ENCODE measurements at places on chromosomes 1 and 21.
A peak's percentile ranks its signal among the peaks of the same experiment; 100 is the strongest.

GRCh38 chr1:145887631-145888030 is 2.0 kb upstream of the ANKRD35 start:
- DNase-seq = no peak

- no peak for DNase-seq
These were observed 33.7 kb downstream of the GNB1 start for GRCh38 chr1:1857096-1857703.

- no peak for DNase-seq
These were observed 115.2 kb downstream of the NPHP4 start for GRCh38 chr1:5877001-5877400.

DNA sequence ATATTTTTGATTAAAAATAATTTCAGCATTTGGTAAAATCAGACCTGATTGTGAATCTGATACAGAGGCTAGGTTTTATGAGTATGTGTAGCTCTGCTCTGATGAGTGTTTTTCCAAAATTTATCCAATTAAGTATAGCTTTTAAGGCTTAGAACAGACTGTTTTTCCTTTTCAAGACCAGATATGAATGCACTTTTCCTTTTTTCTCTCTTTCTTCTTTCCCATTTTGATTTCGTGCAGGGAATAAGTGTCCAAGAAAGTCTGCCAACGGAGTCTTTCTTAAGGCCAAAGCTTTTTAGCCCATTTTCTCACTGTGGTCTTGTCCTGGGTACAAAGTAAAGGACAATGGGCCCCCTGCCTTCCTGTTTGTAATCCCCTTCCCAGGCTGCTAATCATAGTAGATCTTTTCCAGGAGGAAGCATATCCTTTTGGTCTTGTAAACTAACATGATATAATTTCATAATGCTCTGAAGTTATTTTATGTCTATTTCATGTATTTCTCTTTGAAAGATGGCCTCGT is 2.9 kb downstream of the KIF1B start:
- DNase-seq = no peak

DNA sequence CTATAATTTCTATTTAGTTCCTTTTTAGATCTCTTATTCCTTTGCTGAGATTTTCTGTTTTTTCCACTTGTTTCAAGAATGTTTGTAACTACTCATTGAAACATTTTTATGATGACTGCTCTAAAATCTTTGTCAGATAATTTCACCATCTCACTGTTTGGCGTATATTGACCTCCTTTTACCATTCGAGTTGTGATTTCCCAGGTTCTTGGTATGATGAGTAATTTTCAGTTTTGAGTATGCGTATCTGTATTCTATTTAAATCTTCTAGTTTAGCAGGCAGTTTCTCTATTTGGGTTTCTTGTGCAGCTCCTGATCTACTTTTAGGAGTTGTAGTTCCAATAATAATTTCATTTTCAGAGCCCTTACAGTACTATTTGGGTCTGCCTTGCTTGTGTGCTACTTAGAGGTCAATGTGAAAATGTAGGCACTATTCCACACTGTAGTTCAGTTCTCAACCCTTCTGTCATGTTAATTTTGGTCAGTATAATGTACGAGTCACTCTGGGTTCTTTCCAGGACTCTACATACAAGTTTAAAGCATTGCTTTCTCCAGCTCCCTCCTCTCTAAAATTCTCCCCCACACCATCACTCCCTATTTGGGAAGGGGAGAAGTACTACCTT is 115.5 kb downstream of the ACBD6 start:
- no peak for DNase-seq

- no peak for DNase-seq
These were observed 5.7 kb downstream of the LRRC3 start for GRCh38 chr21:44461005-44461404.

GRCh38 chr1:235067396-235068157 is 61.1 kb downstream of the TOMM20 start:
- DNase-seq = no peak

- no peak for DNase-seq
These were observed 96.5 kb downstream of the KIF14 start for GRCh38 chr1:200524092-200524491.

DNA sequence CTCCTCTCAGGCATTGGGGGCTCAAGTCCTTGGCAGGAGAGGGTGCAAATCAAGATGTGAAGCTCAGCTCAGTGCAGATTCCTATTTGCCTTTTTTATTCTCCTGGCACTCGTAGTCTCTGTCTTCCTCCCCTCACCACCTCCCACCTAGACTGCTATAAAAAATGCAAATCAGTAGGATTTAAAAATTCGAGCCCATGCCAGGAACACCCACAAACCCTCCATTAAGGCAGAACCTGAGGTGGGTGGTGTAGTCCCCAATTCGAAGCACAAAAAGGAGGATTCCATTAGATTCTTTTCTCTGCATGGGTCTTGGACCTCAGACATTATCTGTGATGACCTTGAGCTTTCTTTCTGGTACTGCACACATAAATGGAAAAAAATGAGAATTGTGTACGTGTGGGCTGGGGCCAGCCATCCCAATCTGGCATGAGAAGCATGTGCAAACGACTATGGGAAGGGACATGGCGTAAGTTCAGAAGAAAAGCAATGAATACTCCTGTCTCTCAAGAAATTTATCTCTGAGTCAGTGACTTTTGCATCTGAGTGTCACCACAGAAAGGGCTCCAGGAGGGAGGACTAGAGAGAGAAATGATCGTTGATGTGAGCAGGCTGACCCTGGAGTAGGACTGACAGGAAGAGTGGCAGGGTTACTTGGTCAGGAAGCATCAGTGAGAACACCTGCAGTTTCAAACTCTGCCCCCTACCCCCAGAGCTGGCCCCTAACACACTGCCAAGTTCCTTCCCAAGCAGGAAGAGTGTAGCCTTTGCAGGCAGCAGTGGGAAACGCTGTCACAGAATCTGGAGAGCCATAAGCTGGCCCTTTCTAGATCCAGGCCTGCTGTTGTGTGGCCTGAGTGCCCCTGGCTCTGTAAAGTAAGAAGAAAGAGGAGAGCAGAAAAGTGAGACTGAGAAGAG is 1.7 kb downstream of the INKA2 start:
- peak; percentile 13 for DNase-seq

- DNase-seq = no peak
These were observed 131.7 kb downstream of the HHIPL2 start for GRCh38 chr1:222416001-222416791.

DNA sequence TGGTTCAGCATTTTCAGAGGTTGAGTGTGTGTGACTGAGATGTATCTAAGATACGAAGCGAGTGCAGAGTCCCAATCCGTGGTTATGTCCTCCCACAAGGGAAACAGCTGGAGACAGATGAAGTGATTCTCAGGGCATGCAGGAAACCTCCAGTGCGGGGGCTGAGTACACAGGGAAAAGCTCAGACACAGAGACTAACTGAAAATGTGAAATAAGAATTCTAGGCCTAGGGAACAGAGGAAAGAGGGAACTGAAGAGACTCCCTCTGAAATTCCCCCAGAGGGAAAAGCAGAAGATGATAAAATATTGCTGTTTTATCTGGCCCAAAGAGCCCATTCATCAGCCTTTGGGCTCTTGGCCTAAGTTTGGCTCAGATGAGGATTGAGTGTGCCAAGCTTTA is 116.8 kb downstream of the LRRC53 start:
- no peak for DNase-seq

DNA sequence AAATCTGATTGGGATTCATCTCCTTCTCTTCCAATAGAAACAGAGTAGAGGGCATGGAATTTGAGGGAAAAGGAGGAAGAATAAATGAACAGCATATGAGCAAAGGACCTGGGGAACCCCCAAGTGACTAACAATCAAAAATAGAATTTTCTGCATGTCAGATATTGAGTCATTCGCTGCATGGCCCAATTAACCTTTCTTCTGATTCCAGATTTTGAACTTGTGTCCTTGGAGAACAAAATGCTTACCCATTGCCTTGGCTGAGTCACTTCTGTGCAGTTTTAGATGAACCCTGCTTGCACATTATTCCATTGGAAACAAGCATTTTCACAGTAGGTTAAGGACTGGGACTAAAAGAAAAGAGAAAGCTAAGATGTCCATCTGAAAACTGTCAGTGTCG is 390.5 kb downstream of the ST6GALNAC3 start:
- no peak for DNase-seq

DNA sequence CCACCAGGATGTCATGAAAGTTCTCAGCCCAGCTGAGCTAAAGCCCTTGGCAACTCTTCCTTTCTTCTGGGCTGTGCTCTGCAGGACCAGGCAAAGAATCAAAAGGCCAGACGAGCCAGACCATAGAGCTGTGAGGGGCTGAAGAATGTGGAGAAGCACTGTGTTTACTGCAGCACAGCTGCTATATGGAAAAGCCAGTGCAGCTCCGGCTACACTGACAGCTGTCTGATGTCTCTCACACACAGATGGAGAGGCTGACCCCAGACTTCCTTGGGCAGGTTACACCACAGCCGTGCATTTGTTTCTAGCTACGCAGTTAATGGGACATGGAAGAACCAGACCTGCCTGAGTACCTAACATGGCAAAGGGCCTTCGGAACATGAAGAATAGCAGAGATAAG is 40.3 kb downstream of the CD247 start:
- no peak for DNase-seq

DNA sequence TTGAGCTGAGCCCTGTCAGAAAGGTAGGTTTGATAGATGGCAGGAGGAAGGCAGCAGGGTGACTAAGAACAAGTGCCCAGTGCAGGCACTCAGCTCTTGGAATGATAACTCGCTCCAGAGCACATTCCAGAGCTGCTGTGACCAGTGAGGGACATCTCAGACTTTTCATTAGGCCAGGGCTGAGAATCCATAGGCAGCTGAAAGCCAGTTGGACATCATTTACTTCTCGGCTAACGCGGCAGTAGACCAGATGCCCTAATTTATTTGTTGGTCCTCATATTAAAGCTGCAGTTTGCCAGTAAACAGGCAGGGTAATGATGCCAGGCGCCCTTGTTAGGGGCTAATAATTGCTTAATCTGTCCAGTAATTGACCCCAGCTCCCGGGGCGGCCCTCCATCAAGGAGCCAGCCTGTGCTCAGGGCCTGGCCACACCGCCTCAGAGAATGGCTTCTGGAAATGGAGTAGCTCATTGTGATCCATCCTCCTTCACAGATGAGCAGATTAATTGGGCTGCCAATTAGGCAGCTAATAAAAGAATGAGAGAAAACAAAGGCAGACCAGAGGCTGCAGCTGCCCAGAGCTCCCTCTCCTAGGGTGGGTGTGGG is 122.0 kb downstream of the BEND5 start:
- DNase-seq = no peak

DNA sequence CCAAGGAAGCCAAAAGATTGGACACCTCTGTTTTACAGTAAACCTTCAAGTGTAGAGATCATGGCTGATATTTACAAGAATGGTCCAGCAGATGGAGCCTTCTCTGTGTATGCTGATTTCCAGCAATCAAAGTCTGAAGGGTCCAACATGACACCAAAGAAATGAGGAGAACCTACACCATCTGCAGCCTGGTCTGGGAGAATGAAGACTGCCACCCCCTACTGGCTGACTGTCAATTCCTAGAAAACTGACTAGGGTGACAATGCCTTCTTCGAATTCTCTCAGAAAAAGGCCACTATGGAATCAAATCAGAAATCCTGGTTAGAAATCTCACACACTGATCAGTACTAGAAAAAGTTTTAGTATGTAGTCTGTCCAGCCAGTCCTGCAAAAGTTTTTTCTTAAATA is 83.3 kb downstream of the CDC42BPA start:
- peak; percentile 20 for DNase-seq

DNA sequence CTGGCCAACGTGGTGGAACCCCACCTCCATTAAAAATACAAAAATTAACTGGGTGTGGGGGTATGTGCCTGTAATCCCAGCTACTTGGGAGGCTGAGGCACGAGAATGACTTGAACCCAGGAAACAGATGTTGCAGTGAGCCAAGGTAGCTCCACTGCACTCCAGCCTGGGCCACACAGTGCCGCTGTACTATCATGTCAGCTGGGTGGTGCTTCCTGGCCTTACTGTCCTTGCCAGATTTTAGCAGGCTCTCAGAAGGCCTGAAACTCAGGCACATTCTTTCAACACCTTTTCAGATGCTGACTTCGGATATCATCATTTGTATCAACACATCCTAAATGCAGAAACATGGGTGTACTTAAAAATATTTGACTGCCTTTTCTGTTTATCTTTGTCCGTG is 31.6 kb upstream of the NBL1 start:
- no peak for DNase-seq

DNA sequence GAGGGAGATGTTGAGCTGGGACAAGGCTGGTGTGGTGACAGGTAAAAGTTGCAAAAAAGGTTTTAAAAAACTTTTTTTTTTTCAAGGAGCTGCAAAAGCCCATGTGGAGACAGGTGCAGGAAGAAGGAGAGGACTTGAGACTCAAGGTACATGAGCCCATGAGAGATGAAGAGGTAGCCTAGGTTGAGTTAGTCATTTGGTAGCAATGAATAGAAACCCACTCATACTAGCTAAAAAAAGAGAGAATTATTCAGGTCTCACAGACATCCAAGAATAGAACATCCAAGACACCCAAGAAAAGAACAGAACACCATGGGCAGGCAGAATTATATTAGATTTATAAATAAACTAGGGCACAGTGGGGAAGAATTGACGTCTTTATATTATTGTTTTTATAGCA is 65.1 kb downstream of the PCP4 start:
- DNase-seq = no peak

DNA sequence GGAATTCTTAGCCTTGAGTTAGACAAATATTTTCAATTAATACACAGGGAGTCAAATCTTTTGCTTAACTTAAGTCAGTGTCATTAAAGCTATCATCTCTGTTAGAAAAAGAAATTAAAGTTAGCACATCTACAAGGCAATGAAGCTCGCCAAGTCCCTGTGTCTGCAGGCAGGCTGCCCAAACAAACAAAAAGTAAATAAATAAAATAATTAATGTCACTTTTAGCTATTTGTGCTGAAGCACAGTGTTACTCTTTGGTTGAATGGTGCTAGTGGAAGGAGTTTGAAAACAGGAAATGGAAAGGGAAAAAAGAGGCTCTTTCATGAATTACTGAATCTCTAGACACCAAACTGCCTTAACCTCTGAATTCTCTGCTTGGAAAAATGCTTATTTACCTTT is 37.1 kb upstream of the COL11A1 start:
- DNase-seq = no peak

- DNase-seq = no peak
These were observed 9.4 kb upstream of the POU3F1 start for GRCh38 chr1:38055965-38056364.

- no peak for DNase-seq
These were observed 49.6 kb upstream of the IRF2BP2 start for GRCh38 chr1:234659538-234659937.

- no peak for DNase-seq
These were observed 80.3 kb downstream of the TTC3 start for GRCh38 chr21:37153196-37153934.

DNA sequence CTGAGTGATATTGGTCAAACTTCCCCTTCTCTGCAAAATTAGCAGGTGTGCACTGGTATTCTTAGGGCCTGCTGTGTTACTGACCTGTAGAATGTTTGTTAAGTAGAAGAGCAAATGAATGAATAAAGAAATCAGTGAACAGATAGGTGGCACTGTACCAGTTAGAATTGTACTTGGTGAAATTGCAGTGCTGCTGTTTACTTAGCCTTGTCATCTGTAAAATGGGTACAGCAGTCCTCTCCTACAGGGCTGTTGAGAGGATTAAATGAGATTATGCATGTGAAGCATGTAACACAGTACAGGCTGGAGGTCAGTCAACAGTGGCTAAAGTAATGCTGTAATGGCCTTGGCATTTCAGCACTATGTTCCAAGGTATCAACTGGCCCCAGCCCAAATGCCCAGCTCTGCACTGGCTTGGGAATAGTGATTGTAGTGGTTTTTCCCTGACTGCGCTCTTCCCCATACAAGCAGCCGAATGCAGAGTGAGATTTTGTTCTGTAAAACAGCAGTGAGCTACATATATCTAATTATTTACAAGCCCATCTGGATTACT is 10.5 kb downstream of the VANGL1 start:
- DNase-seq = no peak

GRCh38 chr1:85943526-85943925 is 213.0 kb downstream of the COL24A1 start:
- no peak for DNase-seq
